ENCODE measurements at places on chromosomes 4 and X. TPM values are rescaled to one million over a fixed set of nuclear protein-coding genes. Genes with fewer than 3 reads are reported as not detected.

Gene TENM3
- total RNA-seq: 0.96 TPM

Gene PSAPL1
- not detected for total RNA-seq

Gene PPP4R3C
- not detected for total RNA-seq

Gene AKAP4
- not detected for total RNA-seq

Gene VCX3A
- total RNA-seq: not detected

Gene TKTL1
- total RNA-seq: not detected

Gene GATA1
- not detected for total RNA-seq

Gene ACE2
- 1.8 TPM for total RNA-seq

Gene TLR3
- total RNA-seq: 28.6 TPM

Gene SLC30A9
- total RNA-seq: 61.3 TPM

Gene XAGE2
- not detected for total RNA-seq

Gene TGIF2LX
- not detected for total RNA-seq

Gene PROM1
- total RNA-seq: 37.0 TPM

Gene HPGD
- 527 TPM for total RNA-seq

Gene DRP2
- 2.1 TPM for total RNA-seq

Gene TRAM1L1
- total RNA-seq: 4.6 TPM

Gene RHOXF2B
- not detected for total RNA-seq

Gene PAGE2B
- total RNA-seq: not detected

Gene GLRA3
- not detected for total RNA-seq

Gene HCFC1
- 73.9 TPM for total RNA-seq

Data from ureter (tissue), 1 donor.